IPS DF 6.9 (cell line): ENCODE measurements at places on chromosomes 2 and 18.

DNA sequence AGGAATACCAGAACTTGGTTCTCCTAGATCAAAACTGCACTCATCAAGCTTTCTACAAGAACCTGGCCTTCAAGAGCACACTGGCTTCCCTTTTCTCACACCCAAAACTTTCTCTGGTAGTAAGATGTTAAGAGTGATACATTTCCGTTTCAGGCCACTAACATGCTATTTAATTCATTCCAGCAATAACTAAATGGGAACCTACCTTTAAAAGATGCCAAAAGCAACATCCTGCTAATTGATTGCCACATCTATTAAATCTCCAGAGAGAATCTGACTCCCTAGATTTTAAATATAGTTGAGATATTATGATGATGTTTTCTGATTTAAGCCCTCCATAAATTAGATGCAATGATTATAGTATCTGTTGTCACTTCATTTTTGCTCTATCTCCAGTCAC, 71.6 kb downstream of the KCTD18 start:
- no peak for DNase-seq

- no peak for DNase-seq
Measured at GRCh38 chr2:85712849-85713612, 18.9 kb downstream of the GNLY start.

- no peak for DNase-seq
Measured at GRCh38 chr2:9205963-9206948, at the start of gene ASAP2. TSS of gene ASAP2 (plus strand) at chr2:9206812. CDS start at chr2:9207105, 293 bp downstream.

- DNase-seq: no peak
Measured at GRCh38 chr2:45928946-45929345, 277.5 kb downstream of the PRKCE start.

GRCh38 chr2:118012778-118013177, 1.1 kb downstream of the CCDC93 start:
- DNase-seq: no peak

DNA sequence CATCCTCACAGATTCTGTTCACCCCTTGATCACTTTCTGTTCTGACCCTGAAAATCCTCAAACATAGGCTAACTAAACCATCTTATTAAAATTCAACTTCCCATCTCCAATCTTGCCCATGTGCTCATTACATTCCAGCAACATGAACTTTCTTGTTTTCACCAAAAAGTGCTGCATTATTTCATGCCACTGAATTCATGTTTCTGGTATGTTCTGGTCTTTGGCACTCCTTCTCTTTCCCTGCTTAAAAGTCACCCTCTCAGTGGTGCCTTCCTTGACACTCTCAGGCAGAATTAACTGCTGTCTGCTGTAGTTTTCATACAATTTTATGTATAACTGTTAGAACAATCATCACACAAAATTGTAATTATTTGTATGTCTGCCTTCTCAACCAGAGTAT, 247.7 kb upstream of the RBMS1 start:
- no peak for DNase-seq

DNA sequence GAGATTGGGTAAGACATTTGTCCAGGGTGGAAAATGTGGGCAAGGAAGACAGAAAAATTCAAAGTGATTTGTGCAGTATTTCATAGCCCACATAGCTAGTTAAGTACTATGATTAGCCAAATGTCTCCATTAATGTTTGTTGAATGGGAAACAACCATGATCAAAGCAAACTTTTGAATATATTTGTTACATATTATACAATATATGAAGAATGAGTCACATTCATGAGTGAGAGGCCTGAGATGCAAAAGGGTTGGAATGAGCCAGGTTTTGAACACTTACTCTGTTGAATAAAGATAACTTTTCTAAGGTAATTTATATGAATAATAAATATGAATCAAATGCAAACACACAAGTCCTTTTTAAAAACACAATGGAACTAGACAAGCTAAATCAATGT, 984.5 kb upstream of the CDH2 start:
- no peak for DNase-seq

GRCh38 chr18:29849144-29849543, 1193.4 kb downstream of the DSC3 start:
- DNase-seq: no peak

DNA sequence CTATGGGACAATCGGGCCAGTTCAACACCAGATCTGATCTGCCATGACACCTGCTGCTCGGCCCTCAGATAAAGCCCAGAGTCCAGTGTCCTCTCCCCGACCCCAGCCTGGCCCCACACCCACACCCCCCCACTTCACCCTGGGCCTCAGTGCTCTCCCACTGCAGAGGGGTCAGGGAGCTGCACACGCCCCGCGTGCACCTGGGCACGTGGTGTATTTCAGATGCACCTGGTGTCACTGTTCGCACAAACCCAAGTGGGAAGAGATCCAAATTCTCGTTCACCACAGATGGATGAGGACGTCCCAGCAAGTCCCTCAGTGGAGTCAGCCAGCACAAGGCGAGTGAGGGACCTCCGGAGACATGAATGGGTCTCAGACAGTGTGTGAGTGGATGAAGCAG, 161.3 kb downstream of the RTP5 start:
- DNase-seq: no peak

DNA sequence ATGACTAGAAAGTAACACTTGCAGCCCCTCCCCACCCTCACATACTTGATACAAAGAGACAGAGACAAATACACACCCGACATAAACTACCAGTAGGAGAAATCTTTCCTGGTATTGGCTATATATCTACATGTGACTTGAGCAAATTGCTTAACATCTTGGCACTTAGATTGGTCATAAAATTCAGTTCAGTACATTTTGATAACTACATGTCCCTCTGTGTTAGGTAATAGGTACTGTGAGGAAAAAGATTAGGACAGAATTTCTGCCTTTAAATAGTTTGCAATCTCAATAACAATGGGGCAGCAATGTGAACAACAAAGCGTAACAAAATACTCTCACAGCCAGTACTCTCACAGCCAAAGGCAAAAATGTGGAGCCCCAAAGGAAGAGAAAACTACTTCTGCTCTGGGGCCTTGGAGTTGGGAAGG, 670.0 kb upstream of the ACVR2A start:
- DNase-seq: peak; percentile 37

- DNase-seq: no peak
Measured at GRCh38 chr2:8122520-8122919, 559.3 kb upstream of the ID2 start.

- DNase-seq: no peak
Measured at GRCh38 chr18:42606886-42607495, 508.5 kb downstream of the RIT2 start.

- DNase-seq: no peak
Measured at GRCh38 chr2:3960106-3960505, 256.7 kb downstream of the DCDC2C start.

DNA sequence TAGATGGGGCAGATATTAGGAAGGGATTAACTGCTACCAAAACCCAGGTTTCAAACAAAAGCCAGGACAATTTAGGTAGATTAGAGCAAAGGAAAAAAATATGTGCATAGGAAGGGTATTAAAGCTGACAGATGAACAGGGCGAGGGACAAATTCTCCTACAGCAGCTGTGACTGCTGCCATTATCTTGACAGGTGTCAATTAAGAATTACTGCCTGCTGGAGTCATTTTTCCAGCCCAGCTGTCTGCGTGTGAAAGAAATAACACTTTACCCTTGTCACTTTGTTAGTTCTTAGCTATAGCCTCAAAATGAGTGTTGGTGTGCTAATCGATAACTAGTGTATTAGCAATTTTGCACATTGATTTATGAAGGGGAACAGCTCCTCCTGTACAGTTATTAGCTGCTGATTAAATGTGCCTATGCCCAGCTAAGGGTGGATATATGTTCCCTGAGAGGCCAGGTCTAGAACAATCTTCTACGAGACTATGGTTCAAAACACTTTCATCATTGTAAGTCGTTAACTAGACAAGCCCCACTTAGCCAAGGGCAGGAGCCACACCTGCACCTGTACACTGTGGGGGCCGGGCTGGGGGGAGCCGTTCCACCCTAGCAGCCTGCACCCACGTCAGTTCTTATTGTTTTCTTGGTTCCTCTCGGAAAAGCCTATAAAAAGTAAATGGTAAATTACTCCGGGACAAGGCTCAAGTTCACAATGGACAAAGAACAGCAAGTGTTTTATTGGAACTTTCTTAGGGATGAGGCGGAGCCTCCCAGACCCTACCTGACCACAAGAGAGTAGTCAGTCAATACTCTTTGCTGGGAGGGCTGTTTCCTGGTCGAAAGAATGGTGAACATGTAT, 7.7 kb downstream of the TSHZ1 start:
- DNase-seq: no peak

GRCh38 chr2:189848276-189848675, 64.0 kb downstream of the PMS1 start:
- DNase-seq: no peak

DNA sequence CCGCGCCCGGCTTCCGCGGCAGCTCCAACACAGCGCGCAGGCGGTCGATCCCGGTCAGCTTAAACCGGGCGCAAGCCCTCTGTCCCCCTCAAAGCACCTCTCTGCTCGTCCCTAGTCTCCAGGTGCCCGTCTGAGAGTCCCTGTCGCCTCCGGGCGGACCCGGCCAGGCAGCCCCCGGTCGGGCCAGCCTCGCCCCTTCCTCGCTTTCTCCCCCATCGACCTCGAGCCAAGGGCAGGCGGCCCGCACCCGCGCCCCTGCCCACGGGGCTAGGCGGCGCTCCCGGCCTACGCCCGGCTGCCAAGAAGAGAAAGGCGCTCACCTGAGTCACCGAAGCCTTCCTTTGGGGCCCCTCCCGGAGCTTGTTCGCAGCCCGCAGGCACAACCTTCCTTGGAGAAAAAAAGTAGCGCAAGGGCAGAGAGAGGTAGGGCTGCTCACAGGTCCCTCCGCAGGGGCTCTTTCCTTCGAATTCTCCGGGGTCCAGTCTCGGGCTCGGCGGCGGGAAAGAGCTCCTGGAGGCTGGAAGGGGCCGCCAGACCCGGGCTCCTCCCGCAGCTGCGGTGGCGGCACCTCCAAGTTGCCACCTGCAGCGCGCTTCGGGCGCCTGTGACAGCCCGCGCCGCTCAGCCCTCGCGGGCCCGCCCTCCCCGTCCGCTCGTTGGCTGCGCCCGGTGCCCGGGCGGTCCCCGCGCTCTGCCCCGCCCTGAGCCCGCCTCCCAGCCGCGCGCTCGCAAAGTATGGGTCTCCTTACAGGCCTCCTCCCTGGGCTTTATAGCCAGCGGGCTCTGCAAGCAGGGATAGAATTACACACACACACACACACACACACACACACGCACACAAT, 86.5 kb upstream of the EPB41L3 start:
- no peak for DNase-seq

DNA sequence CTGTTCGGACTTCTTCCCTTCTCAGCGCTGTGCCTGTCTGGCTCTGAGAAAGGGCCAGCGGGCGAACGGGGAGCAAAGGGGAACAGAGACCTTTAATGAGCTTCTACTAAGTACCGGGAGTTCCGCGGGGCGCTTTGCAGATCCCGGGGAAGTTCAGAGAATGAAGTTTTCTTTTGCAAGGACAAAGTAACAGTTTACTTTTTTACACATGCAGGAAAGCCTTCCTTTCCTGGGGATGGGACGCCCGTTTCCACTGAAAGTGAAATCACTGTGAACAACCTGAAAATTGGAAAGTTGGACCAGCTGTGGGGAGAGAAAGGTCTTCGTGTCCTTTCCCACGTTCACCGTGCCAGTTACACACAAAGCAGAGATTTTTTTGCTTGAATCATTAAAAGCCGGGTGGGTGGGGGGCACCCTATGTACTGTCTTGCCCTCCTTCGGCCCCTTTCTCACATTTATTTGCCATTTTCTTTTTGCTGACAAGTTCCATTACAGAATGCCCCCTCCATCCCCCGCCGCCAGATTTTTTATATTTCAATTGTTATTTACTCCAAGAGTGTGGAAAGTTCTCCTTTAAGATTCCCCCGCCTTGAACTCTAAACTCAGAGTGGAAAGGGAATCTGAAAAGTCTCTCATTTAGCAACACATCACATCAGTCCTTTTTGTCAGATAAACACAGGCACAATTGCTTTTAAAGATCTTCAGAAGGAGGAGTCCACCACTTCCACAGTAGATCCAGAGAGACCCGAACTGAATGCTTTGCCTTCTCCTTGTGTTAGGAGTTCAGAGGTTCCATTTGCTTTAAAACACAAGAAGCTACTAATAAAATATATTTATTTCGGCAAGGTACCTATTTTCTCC, 1.1 kb upstream of the FN1 start:
- no peak for DNase-seq
